HS-5 (cell line): ENCODE measurements at places on chromosomes 5 and 9.

- no peak for DNase-seq
Observed at GRCh38 chr9:105972466-105973204, 278.3 kb downstream of the TMEM38B start.

- DNase-seq, result no peak
Observed at GRCh38 chr9:82105729-82106128, 117.2 kb downstream of the SPATA31D1 start.

- no peak for DNase-seq
Observed at GRCh38 chr5:133938039-133938821, 30.2 kb downstream of the C5orf15 start.

- no peak for DNase-seq
Observed at GRCh38 chr9:122217640-122218039, 11.1 kb downstream of the LHX6 start.

DNA sequence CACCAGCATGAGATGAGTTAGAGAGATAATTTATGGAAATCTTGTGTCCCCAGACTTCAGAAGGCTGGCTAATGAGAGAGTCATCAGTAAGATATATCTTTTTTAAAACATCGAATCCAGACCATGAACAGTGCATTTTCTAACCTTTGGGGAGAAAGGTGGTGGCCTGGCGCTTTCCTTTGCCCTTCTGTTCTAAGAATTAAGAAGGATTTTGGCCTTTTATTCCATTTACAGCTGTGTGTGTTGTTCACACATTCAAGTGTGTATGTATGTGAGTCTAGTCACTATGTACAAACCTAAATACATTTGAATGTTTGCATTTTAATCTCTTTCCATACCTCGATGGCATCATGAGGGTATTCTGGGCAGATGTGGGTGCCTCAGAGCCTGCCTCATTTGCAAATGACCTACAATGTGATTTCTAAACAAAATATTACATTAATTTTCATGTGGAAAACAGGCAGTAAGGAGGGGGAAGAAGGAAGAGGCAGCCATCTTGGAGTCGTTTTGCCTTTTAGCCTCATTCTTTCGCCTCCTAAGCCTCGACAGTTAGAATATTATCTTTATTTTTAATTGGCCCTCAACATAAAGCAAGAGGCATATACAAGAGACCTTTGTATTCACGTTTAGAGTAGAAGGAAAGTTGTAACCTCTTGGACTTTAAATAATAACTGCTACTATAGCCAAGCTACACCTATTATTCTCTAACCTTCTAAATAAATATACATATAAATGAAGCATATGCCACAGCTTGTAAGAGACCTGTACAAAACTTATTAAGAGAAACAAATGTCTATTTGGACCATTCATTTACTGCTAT, 125.3 kb upstream of the TMEM161B start:
- no peak for DNase-seq

DNA sequence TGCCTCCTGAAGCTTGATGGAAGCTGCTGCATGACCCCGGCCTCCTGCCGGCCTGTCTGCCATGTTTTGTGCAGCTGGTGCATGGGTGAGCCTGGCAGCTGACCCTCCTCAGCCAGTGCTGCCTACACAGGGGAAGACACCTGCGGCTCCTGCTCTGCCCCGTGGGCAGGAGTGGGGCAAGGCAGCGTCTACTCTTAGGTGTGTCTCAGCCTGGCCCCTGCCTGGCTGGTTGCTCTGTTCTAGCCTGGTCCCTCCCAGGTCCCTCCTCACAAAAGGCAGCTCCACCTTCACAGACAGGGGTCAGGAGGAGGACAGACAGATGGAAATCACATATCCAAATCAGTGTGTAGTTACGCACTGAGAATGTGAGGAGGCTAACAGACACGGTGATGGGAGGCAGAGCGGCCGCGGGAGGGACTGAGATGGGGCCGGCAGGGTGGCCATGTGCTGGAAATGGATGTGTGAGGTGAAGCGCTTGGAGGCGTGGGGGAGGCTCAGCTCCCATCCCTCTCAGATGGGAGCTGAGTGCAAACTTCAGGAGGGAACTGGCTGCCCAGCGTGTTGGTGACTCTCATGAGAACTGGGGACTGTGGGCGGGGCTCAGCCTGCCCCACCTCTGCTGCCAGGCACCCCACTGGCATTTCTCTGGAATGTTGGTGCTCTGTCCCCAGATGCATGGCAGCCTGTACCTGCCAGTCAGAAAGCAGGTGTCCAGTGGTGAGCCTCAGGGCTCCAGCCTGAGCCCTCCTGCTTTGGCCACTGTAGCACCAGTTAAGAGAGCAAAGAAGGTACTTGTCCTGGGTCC, 43.4 kb downstream of the PPARGC1B start:
- DNase-seq, result no peak

DNA sequence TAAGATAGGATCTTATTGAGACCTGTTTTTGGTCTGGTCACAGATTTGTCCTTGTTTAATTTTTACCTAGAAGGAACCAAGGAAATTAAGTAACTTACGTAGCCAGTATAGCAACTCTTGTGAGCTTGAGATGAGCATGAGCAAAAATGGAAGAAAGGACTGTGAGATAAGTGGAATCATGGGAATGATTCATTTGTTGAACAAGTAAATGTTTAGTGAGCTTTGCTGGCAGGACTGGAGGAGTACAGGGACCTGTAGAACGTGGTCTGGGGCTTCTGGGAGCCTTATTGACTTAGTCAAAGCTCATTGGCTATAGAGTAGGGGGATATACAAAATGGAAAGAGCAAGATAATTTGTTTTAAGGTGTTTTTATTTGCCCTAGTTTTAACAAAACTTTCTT, 3.0 kb downstream of the RAD23B start:
- DNase-seq, result no peak

GRCh38 chr5:112532654-112533360, 113.7 kb upstream of the EPB41L4A start:
- no peak for DNase-seq

GRCh38 chr9:116959809-116960208, 272.7 kb downstream of the TRIM32 start:
- no peak for DNase-seq

DNA sequence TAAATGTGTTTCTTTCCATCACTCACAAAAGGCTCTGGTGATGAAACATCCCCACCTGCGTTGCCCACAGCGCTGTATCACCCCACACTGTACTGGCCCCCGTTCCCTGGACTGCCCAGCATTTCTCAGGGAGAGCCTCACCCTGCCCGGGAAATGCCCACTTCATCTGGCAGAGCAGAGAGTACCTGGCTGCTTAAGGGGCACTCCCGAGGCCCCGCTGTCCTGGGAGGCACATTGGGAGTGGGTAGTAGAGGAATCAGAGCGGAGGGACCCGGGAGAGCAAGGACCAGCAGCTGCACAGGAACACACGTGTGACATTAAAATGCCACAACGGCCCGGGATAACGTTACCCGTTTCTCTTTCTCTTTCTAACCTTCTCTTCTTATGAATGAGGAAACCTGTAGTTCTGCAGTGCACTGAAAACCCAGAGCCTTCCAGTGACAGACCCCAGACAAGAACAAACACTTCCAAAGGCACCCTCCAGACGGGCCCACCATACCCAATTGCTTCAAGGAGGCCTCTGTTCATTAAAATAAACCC, 110.0 kb downstream of the ROR2 start:
- no peak for DNase-seq

- DNase-seq, result no peak
Observed at GRCh38 chr5:1757511-1757910, 42.1 kb downstream of the MRPL36 start.

DNA sequence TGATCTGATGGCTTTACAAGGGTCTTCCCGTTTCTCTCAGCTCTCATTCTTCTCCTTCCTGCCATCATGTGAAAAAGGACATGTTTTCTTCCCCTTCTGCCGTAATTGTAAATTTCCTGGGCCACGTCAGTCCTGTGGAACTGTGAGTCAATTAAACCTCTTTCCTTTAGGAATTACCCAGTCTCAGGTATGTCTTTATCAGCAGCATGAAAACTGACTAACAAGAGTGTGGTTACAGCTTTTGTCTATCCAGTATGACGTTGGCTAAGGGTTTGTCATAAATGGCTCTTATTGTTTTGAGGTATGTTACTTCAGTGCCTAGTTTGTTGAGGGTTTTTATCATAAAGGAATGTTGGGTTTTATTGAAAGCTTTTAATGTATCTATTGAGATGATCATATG, 501.6 kb downstream of the CAAP1 start:
- DNase-seq, result no peak

GRCh38 chr9:117744856-117745389, 40.7 kb downstream of the TLR4 start:
- no peak for DNase-seq

DNA sequence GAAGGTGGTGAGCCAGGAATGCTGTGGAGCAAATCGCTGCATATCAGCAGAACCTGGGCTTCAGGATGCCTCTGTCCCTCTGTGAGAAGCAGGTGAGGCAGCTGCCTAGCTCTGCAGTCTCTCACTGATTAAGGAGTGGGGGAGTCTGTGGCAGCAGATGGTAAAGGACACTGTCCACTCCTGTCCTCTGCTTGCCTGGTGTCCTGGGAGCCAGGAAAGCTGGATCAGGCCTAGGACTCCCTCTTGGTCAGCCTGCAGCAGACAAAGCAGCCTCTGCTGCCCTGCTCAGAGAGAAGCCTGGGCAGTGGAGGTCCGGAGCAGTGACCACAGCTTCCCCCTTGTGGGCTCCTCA, 214.7 kb downstream of the HSPA4 start:
- no peak for DNase-seq

GRCh38 chr5:132243366-132243977, 14.0 kb upstream of the PDLIM4 start:
- no peak for DNase-seq

DNA sequence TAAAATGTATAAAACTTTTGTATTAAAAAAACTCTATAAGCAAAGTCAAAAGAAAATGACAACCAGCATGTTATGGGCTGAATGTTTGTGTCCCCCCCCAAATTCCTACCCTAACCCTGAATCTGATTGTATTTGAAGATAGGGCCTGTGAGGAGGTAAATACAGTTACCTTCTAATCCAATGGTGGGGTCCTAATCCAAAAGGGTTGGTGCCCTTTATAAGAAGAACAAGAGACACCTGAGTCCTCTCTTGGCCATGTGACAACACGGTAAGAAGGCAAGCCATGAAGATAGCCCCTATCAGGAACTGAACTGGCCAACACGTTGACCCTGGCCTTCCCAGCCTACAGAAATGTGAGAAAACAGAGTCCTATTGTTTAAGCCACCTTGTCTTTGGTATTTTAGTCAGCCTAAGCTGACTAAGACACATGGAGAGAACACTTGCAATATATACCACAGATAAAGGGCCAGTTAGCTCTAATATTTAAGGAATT, 49.7 kb upstream of the AKNA start:
- DNase-seq, result no peak

DNA sequence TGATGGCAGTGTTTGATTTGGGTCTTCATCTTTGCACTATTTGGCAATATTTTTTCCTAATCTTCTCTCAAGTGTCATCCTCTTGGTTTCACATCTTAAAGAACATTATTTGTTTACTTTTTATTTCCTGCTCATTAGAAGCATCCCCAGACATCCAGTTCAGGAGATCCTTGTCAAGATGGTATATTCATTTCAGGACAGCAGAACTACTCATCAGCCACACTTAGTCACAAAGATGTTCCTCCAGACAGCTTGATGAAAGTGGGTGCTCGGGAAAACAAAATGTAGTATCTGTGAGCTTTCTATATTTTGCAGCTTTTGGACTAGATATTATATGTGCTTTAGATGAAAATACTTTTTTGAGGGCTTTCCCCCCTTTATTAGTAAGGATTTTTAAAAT, 72.1 kb upstream of the SREK1 start:
- DNase-seq, result no peak

DNA sequence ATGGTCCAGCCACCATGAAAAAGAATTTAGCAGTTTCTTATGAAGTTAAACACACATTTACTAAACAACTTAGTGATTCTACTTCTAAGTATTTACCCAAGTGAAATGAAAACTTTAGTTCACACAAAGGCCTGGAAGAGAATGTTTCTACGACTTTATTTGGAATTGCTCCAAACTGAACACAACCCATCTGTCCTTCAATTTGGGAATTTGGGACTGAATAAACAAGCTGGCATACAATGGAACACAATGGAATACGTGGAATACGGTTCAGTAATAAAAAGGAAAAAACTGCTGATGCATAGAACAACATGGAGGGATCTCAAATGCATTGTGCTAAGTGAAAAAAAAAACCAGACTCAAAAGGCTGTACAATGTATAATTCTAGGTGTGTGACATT, 44.6 kb upstream of the BASP1 start:
- no peak for DNase-seq

DNA sequence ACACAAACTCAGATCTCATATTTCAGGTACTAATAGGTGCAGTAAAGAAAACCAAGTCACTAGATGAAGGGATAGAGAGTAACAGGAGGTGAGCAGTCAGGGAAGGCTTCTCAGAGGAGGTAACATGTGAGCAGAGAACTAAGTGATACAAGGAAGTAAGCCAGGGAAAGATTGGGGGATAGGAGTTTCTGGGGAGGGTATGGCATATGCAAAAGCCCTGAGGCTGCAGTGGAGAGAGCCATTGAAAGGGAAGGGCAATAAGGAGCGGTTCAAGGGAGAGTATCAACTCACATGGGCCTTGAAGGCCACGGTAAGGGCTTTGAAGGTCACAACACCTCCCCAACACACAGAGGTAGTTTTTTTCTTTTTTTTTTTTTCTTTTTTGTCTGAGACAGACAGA, 6.9 kb downstream of the OLFML2A start:
- no peak for DNase-seq

- no peak for DNase-seq
Observed at GRCh38 chr5:168976311-168976970, 324.5 kb downstream of the SLIT3 start.

DNA sequence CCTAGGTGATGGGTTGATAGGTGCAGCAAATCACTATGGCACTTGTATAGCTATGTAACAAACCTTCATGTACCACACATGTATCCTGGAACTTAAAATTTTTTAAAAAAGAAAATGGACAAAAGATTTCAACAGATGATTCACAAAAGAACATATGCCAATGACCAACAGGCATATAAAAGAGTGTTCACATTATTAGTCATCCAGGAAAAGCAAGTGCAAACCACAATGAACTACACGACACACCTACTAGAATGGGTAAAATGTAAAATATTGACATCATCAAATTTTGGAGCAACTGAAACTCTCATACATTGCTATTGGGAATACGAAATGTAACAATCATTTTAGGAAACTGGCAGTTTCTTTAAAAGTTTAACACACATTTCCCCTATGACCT, 109.9 kb downstream of the YIPF5 start:
- peak; percentile 23 for DNase-seq
